ENCODE measurements at places on chromosomes 2 and 18.

DNA sequence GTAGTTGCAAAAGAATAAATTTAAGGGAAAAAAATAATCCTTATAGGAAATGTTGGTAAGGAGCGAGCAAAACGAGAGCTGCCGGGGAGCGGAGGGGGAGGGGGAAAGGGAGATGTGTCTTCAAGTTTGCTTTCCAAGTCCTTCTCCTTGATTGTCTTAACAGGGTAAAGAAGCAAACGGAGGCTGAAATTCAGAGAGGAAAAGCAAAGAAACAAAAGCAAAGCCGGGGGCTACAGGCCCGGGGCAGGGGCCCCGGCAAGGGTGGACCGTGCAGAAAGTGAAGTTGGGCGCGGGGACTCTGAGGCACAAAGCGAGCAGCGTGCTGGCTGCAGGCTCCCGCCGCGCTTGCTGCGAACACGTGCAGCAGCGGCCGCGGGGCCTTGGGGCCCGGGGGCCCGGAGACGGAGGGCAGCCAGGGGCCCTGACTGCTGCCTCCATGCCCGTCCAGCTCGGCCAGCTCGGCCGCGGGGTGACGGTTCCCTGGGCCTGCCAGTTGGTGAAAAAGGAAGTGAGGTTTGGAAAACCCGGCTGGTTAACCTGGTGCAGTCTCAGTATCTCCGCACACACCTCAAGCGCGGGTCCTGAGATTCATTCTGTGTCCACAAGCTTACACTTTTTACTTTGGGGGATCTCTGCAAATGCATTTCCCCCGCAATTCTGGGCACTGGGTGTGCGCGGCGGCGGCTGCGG, 4.1 kb downstream of the BCL11A start:
- peak; percentile 82 for DNase-seq

DNA sequence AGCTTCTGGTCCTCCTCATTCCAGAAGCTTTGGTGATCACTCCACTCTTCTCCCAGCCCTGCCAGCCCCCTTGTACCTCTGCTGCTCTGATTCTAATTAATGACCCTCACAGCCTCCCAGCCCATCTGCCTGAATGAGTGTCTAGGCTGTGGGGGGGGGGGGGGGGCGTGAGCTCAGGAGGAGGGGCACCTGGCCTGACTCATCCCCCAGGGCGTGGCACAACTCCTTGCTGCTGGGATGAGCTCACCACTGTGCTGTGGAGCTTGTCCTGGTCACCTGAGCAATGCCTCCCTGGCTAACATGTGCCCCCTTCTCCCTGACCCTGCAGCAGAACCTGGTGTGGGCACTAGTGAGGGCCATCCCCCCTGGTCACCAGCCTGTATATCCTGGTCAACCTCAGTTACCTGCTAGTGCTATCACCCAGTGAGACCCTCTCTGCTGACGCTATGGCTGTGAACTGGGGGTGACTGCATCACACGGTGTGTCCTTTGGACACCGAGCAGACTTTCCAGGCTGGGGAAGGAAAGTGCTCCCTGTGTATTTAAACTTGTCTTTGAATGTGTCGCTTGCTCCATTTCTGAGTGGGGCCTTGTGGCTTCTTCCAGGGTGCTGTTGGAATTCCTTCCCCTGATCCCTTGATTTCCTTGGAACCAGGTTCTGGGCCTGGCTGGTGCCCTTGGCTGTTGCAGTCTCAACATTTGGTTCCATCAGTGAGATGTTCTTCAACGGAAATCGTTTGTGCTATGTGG, 41.5 kb upstream of the PUM2 start:
- peak; percentile 63 for DNase-seq

- no peak for DNase-seq
Observed at GRCh38 chr2:59076079-59076619, 835.0 kb upstream of the FANCL start.

GRCh38 chr2:10380048-10380926, 67.8 kb downstream of the ODC1 start:
- no peak for DNase-seq

DNA sequence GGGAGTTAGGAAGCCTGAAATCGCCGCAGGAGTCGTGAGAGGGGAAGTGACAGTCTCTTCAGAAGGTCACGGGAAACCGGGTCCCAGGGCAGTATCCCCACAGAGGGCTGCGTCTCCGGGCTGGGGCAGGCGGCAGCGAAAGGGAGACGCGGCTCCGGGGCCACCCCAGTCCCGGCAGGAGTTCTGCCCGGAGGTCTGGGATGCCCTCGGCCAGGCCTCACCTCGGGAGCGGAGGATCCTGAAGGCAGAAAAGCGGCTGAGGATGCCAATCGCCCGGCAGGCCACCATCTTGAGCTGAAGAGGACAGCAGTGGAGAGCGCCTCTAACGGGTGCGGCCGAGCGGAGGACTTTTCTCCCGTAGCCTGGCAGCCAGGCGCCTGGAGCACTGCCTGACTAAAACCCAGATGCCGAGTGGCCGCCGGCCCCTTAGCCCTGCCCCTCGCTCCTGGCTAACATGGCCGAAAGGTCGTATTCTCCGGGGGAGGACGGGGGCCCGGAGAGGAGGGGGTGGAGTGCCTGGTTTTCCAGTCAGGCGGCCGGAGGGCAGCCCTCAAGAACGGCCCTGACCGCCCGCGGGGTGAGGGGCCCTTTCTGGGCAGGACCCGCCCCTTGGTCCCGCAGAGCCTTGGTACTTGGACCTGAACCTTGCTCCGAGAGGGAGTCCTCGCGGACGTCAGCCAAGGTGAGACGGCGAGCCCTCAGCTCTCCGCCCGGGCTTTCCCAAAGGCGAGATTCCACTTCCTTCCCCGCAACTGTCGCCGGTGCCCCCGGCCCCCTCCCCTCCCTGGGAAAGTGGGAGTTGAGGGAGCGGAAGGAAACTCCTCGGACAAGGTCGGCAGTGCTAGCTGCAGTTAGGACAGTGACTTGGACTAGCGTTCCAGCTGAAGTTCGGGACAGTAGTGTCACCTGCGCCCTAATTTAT, at the start of the genes HADHA and HADHB:
TSS of gene HADHA (minus strand) at position 324 of the 922 bp plus-strand sequence. CDS start at position 288, 36 bp downstream.
TSS of gene HADHB (plus strand) at position 631 of the 922 bp plus-strand sequence. CDS start 9,316 bp downstream, outside the sequence.
- DNase-seq = peak; percentile 96

Data from small intestine (tissue), 16 donors.